ENCODE measurements at places on chromosomes 6 and 20.

GRCh38 chr6:117555882-117556498 lies 46.3 kb downstream of the GOPC start:
- peak; percentile 10 for DNase-seq

DNA sequence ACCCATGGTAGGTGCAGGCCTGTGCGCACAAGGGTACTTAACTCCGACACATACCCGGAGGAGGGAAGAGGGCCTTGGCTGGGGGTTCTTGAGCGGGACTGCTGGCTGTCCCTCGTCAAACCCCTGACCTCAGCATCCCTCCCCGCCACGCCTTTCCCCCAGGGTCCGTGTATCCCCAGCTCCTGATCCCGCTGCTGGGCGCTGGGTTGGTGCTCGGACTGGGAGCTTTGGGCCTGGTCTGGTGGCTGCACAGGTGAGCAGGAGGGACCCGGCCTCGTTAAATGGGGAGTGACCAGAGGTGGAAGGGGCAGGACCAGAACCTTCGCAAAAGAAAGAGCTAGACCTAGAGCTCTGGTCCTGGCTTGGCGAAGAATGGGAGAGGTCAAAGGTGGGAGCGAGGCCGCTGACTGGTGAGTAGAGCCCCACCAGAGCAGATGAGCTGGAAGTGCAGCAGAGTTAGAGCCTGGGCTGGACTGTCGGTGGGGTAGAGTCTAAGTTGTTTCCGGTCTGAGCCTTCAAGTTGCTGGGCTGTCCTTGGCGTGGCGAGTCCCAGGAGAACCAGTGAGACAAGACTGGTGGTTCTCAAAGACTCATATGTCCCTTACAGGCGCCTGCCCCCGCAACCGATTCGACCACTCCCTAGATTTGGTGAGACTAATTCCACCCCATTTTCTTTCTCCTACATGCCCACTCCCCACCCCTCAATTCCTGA lies 963 bp downstream of the MPIG6B start:
- no peak for DNase-seq

- DNase-seq: no peak
These were observed 35.7 kb downstream of the TRAM2 start for GRCh38 chr6:52541135-52541534.

DNA sequence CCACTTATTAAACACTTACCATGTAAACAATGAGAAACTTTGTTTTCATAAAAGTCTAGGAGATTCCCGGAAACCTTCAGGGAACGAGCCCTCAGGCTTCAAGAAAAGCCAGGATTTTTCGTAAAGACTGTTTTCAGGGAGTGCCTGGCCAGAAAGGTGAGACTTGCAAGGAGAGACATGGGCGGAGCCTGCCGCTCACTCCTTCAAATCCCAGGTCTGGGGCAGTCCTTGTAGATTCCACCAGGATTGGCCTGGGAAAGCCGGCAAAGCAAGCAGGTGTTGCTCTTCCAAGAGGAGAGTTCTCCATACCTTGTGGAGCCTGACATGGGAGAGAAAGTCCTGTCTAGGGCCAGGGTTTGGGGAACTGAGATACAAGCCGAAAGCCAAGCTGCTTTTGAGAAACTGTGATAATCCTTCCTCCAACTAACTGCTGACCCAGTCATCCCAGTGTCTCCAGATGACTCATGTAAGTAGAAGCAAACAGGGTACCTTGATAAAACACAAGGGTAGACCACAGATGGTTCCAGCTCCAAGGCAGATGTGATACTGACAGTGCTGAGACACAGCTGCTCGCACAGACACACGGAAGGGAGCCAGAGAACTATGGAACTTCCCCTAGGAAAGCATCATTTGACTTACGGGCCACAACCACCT lies 69.4 kb upstream of the NAA20 start:
- DNase-seq: peak; percentile 8

DNA sequence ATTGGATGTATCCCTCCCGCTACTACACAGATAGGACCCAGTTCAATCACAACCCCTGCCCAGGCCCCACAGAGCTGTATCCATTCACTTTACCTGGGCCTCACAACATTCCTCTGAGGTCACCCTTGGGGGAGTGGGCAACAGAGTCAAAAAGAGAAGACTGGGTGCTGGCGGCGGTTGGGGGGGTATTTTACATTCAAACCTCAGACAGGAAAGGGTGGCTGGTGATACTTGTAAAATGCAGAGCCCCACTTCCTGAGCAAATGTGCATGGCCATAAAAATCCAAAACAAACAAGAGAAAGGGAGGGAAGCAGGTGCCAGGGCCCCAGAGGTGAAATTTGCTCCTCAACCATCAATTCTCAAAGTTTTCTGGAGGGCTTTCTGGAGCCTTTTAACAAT lies 3.5 kb downstream of the LRFN2 start:
- no peak for DNase-seq

DNA sequence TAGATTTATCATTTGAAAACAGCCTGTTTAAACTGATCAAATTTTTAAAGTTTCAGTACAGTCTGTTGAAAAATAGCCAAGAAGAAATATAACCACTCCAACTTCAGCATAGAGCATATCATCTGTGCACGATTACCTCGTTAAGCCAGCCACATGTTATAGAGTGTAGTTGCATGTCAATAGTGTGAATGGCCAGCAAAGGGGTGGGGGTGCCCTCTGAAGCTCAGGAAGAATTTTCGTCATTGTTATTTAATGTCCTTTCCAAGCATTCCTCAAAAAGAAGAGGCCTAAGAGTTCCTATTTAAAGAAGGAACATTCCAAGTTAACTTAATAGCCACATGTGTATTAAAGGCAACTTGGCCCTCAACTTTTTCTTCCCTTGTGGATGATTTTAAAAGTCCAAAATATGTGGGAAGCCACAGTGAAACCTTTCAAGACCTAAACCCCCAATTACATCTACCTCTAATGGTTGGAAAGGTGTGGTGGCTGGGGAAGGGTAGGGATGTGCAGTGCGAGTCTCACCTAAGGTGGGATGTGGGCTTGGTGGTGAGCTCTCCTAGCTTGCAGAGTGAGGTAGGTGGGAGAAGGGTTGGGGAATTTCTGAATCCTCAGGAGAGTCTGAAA lies 1.8 kb upstream of the CCN2 start:
- DNase-seq: no peak
